ENCODE measurements at places on chromosomes 4 and X.
A peak's percentile ranks its signal among the peaks of the same experiment; 100 is the strongest.

- no peak for DNase-seq
Observed at GRCh38 chrX:105882581-105883275, 60.4 kb downstream of the NRK start.

DNA sequence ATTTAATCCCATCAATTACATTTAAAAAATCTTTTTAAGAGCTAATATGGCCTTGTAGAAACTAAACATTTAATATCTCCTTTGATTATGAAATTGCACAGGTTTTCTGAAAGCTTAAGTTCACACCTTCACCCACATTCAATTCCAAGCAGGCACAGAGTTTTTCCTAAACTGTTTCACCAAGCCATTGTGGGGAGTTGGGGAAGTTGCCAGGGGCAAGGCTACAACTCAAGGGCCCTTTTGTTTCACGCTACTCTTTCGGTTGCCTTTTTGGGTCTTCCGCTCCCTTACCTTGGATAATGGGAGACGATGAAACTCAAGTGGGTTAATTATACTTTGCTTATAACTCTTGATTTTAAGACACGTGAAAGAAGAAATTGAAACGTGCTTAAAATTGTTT lies 33.3 kb downstream of the APBB2 start:
- DNase-seq: no peak

- no peak for DNase-seq
Observed at GRCh38 chr4:10730019-10730418, 45.5 kb upstream of the CLNK start.

GRCh38 chr4:105241451-105241850 lies 94.8 kb downstream of the TET2 start:
- no peak for DNase-seq

DNA sequence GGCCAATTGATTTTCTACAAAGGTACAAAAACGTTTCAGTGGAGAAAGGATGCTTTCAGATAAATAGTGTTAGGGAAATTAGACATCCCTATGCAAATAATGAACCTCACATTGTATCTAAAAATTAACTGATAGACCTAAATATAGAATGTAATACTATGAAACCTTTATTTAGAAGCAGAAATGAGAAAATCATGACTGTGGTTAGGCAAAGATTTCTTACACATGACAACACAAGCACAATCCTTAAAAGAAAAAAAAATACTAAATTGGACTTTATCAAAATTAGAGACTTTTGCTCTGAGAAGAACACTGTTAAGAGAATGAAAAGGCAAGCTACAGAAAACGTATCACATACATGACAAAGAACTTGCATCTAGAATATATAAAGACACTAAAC lies 43.0 kb upstream of the SPANXN4 start:
- no peak for DNase-seq

GRCh38 chr4:152500800-152501434 lies 35.0 kb downstream of the FBXW7 start:
- DNase-seq: peak; percentile 79

DNA sequence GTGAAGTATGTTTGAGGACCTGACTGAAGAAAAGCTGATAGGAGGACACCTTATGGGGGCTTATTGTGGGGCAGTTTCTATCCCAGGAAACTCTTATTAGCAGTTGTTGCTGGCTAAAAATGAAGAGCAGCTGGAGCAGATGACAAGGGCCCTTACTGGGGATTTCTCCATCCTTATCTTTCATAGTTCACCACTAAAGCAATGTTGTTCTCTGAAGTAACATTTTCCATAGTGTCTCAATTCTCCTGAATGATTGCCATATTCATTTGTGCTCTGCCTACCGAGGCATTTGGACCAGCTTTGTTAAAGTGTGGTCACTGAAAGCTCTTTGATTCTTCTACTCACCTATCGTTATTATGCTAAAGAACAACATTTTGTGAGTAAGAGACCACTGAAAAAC lies 7.7 kb downstream of the ENOX2 start:
- DNase-seq: no peak

DNA sequence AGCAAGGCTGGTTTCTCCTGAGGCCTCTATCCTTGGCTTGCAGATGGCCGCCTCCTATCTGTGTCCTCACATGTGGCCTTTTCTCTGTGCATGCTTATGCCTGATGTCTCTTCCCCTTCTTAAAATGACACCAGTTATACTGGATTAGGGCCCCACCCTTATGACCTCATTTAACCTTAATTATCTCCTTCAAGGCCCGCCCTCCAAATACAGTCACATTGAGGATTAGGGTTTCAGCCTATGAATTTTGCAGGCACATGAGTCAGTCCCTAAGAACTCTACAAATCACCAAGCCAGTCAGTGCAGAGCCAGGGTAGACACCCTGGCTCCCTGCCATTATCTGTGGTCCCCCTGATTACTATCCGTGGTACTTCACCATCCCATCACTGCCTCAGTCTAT lies 51.6 kb downstream of the MAML3 start:
- no peak for DNase-seq

- DNase-seq: no peak
Observed at GRCh38 chrX:74925225-74926088, at the start of gene NEXMIF. TSS of gene NEXMIF (minus strand) at chrX:74925452.
